ENCODE measurements at places on chromosomes 6 and 20.

GRCh38 chr20:4329232-4329631 is 313.9 kb upstream of the RNF24 start:
- DNase-seq: no peak

- no peak for DNase-seq
Measured at GRCh38 chr20:10498200-10498599, 63.1 kb downstream of the SLX4IP start.

GRCh38 chr6:34792605-34793500 is 970 bp downstream of the BLTP3A start:
- no peak for DNase-seq

DNA sequence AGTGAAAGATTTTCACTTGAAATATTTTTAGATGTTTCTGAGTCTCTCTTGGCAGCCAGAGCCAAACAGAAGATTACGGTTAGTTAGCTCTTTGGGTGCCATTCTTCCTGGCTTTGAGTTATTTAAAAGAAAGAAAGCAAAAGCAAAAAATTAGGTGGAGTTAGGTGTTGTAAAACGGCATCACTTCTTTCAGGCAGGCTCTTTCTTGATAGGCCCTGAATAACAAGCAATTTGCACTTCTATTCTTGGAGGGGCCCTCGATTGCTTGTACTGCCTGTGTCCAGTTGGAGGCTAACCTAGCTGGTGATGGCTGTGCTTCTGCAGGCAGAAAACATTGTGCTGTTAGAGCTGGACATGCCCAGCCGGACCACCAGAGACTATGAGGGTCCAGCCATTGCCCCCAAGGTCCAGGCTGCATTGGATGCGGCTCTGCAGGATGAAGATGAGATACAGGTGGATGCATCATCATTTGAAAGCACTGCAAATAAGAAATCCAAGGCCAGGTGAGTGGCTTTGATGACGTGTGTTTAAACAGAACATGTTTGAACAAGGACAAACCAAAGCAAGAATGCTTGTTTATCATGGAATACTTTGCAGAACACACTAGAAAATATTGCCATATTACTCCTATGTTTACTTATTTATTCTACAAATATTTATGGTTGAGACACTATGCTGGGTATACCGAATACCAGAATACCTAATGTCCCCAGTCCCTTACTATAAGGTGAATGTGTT is 28.1 kb upstream of the ASXL1 start:
- DNase-seq: no peak

- no peak for DNase-seq
Measured at GRCh38 chr6:149428606-149429005, 28.5 kb downstream of the SUMO4 start.

- no peak for DNase-seq
Measured at GRCh38 chr6:3009930-3010329, 10.2 kb downstream of the NQO2 start.

DNA sequence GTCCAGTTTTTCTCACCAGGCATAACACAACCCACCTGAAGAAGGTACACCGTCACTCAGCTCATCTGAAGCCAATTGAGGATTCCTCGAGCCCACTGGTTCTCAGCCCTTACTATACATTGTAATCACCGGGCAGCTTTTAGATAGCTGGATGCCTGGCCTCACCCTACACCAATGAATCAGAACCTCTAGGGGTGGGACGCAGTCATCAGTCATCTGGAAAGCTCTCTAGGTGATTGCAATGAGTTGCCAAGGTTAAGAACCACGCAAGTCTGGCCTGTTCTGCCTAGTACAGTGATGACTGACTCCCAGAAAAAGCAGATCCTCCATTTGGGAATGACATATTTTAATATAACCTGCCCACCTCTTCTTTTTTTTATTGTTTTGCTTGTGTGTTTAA is 41.1 kb downstream of the MC3R start:
- DNase-seq: no peak

DNA sequence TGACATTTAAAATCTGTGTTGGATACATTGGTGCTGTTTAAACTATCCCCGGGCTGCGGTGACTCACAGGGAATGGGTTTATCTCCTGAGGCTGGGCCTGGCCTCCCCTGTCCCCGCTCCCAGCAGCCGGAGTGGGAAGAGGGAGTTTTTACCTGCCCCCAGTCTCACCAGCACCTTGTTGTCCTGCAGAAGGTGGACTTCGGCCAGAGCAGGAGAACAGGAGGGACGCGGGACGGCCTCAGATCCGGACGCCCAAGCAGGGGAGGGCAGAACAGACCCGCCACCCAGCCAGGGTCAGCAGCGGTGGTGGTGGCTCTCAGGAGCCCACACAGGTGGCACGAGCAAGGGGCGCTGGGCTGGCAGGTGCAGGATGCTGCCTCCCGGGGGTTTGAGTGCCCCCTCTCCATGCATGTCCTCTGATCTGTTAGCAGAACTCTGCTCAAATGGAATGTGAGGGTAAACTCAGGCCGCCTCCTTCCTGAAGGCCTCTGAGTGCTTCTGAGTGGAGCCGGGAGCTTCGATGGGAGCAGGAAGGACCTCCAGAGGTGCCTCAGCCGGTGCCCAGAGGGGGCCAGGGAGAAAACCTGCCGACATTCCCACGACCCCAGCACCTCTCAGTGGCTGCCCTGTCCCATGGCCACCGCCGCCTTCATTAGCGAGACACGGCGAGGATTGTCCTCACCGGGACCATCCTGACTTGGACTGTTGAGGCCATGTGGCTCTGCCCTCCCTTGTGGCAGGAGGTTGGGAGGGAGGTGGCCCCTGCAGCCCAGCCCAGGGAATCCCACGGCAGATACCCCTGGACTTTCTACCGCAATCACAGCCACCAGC is 43.4 kb upstream of the MRGBP start:
- no peak for DNase-seq

GRCh38 chr6:149728499-149729234 is 10.8 kb upstream of the LATS1 start:
- no peak for DNase-seq

GRCh38 chr20:43567477-43567876 is 8.7 kb downstream of the SGK2 start:
- DNase-seq: no peak

GRCh38 chr6:21808045-21808470 is 214.5 kb downstream of the SOX4 start:
- DNase-seq: no peak

GRCh38 chr6:132971676-132972075 is 157.3 kb downstream of the RPS12 start:
- no peak for DNase-seq

DNA sequence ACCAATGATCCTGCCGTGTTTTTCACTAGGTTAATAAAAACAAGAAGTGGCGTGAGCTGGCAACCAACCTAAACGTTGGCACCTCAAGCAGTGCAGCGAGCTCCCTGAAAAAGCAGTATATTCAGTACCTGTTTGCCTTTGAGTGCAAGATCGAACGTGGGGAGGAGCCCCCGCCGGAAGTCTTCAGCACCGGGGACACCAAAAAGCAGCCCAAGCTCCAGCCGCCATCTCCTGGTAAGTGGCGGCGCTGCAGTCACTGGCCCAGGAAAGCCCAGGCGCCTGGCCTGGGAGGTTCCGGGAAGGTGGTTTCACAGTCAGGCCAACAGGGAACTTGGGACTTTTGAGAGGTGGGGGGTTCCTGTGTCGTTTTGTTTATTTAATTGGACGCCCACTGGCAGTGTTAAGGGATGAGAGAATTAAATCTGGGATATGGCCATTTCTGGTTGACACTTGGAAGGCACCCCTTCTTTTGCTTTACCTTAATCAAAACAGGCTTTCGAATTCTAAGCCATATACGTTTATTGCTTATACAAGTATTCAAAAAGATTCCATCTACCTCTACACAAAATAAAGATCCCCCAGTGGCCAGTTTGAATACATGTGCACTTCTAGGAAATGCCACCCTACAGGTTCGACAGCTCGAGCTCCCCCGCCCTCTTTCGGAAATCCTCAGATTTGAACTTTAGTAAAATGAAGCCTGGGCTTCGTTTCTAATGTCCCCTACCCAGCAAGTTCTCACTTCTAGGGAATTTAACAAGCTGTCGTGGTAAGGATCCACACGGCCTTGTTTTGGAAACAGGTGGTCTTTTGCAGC is 138.9 kb downstream of the TMEM242 start:
- DNase-seq: peak; percentile 22

DNA sequence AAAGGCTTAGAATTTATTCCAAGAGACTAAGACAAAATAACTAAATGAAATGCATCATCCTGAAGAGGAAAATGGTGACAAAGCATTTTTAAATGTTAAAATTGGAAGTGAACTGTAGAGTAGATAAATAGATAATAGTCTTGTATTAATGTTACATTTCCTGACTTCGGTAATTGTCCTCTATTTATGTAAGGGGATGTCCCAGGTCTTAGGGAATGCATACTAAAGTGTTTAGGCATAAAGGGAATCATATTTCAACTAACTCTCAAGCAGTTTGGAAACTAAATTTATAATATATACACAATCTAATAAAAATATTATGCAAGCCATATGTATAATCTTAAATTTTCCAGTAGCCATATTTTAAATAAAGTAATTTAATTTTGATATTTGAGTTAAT is 159.3 kb downstream of the WDR27 start:
- DNase-seq: no peak

- no peak for DNase-seq
Measured at GRCh38 chr6:44712353-44713111, 325.0 kb downstream of the CDC5L start.

GRCh38 chr6:75384116-75384515 is 99.5 kb upstream of the TMEM30A start:
- no peak for DNase-seq

DNA sequence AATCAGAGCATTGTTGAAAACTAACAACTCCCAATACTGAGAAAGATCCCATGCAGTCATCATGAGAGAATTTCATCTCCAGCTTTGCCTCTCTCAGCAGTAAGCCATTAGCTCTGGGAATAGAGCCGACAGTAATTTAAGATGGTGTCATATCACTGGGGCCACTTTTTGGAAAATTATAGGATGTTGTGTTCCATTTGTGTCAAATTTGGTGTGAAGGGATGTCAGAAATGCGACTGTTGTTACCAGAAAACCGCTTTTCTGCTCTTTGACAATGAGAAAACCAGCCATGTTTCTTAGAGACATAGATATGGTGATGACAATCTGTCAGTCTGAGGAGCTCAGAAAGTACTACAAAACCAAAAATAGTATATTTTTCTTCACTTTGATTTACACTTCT is 106.3 kb upstream of the KHDRBS2 start:
- DNase-seq: no peak

DNA sequence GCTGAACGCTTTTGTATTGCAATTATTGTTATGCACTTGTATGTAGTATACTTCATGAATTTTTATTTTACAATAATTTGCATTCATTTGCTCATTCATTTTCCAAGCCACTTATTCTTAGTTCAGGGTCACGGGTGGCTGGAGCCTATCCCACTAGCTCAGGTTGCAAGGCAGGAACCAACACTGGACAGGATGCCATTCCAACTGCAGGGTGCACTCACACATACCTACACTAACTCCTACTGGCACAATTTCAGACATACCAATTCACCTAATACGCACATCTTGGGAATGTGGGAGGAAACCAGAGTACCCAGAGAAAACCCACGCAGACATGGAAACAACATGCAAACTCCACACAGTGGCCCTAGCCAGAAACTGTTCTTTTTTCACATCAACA is 61.8 kb downstream of the LMBRD1 start:
- no peak for DNase-seq

- DNase-seq: no peak
Measured at GRCh38 chr6:36624461-36625157, 30.4 kb downstream of the SRSF3 start.

DNA sequence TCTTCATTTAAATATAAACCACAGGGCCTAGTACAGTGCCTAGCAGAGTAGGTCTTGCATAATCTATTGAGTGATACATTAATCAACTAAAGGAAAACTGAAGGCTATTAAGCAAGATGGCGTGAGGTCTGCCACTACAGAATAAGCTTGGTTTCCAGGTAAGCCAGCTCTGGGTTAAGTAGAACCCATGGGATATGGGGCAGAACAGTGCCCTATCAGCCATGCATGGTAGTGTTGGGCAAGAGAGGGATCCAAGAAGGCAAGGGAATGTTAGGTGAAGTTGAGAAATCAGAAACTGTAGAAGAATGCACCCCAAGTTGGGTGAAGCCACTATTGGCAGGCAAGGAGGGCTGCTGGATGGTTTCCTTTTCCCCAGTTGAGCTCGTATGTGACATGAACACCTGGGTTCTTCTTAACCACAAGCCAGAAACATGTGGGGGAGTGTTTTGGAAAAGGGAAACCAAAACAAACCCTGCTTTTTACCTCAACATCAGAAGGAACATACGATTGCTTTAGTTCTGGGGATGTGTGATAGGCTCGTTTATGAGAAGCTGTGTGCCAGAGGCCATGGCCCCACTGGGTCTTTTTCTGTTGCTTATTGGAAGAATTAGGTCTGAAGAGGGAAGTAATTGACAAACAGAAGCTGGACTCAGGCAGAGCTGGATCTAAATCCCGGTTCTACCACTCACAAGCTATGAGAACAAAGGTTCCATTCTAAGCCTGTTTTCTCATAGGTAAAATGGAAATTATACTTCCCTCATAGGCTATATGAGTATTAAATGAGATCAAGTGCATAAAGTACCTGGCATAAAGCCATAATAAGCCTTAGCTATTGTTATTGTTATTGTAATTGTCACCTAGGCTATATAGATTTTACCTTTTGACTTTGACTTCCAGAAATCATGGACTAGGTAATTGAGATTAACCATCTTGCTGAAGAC is 33.5 kb downstream of the NEDD9 start:
- DNase-seq: peak; percentile 5

GRCh38 chr6:70385901-70386300 is 27.4 kb upstream of the FAM135A start:
- DNase-seq: no peak

- DNase-seq: no peak
Measured at GRCh38 chr6:139175389-139175948, 40.6 kb downstream of the HECA start.

DNA sequence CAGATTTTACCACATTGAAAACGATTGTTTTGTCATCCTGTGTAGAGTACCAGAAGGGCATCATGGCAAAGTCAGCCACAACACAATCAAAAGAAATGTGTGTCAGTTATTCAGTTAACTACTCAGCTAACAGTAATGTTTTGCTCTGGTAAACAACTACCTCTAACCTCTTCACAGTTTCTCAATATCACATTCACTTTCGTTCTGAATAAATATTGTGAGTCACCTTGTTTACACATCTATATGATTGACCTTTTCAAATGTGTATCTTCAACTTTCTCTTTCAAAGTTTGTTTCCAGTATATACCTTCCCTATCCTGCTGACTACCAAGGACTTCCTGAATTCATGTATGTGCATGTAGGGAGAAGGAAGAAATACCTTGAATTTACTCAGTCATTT is 216.6 kb upstream of the UFL1 start:
- no peak for DNase-seq

GRCh38 chr20:5168651-5169396 is 42.0 kb downstream of the CDS2 start:
- no peak for DNase-seq

GRCh38 chr6:102813489-102814275 is 1420.2 kb downstream of the GRIK2 start:
- no peak for DNase-seq

- no peak for DNase-seq
Measured at GRCh38 chr6:170098428-170099170, 192.3 kb downstream of the DLL1 start.

- no peak for DNase-seq
Measured at GRCh38 chr6:134830940-134831339, 119.0 kb downstream of the ALDH8A1 start.
